ENCODE measurements at places on chromosomes 5 and 9.

DNA sequence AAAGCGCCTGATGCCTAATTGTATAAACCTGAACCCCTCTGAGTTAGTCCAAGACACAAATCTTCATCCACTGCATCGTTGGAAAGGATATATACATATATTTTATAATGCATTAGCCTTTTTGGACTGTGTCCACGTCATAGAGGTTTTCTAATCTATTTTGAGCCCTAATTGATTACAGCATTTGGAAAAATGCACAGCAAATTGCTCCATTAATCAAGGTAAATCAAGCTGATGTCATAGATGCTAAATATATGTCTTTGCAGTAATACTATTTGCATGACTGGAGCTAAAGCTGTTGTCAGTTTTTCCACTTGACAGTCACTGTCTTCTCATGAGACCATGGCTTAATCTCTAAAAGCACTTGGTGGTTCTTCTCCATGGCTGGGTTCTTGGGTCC is 483.5 kb upstream of the TNC start:
- no peak for DNase-seq

DNA sequence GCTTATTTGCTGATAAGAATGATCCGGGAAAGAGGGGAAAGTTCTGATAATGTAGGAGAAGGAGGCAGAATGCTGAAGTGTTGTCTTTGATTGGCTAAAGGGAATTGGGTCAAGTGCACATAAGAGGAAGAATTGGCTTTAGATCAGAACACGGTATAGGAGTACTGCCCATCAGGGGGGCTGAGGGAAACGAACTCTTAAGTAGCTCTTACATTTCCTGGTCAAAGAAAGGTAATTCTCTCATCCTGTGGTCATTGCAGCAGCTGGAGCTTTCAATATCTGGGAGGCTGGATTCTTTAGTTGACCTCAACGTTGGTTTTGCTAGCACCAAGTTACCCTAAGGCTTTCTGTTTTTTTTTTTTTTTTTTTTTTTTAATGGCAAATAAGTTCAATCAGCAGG is 178.7 kb upstream of the NR3C1 start:
- DNase-seq = no peak

DNA sequence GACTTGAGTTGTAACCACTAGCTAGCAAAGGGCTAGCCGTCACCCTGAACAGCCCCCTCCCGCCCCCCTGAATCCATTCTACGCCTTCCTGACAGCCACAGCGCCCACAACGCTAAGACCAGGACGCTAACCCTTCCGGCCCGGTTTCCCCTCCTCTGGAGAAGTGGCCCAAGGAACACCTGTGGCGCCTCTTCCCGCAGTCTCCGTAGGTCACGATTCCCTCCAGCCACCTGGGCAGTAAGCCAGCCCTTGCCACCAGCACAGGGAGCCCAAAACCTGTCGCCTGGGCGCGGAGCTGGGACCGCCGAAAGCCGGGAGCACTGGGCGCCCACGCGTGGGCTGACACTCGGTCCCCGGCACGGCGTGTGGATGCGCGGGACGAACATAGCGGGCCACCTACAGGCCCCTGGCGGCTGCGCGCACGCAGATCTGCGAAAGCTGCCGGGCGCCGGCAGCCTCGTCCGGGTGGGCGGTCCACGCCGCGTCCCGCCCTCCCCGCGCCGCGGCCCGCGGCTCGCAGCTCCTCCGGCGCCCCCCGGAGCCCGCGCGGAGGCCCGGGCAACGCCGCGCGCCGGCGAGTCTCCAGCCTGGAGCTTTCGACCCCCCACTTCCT is 596 bp downstream of the IRF1 start:
- no peak for DNase-seq

DNA sequence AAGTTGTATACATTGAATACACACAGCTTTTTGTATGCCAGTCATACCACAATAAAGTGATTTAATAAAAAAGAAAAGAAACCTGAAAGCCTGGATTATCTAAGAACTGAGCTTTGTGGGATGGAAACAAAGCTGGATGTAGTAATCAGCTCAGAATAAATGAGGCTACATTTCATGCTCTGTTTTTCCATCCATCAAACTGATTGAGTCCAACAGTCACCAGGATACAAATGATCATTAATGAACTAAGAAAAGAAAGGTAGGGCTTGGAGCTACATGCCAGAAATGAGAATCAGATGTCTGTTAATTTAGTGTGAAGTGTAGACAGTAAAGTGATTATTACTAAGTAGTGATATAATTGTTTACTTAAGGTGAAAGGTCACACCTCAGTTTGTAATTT is 109.8 kb upstream of the TARS1 start:
- no peak for DNase-seq

DNA sequence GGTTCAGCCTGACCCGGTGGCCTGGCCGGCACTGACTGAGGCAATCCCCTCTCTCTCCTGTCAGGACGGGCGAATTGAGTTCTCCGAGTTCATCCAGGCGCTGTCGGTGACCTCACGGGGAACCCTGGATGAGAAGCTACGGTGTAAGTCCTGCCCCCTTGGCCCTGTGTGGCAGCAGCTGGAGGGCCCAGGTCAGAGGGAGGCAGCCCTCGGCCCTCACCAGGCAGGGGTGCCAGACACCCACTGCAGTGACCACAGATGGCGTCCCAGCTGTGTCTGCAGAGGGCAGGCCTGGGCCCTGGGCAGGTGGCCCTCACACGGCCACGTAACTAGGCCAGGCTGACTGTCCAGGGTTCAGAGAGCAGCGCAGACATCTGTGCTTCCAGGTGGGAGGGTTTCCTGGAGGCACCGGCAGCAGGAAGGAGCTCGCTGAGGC is 45.9 kb upstream of the HMCN2 start:
- DNase-seq = no peak

DNA sequence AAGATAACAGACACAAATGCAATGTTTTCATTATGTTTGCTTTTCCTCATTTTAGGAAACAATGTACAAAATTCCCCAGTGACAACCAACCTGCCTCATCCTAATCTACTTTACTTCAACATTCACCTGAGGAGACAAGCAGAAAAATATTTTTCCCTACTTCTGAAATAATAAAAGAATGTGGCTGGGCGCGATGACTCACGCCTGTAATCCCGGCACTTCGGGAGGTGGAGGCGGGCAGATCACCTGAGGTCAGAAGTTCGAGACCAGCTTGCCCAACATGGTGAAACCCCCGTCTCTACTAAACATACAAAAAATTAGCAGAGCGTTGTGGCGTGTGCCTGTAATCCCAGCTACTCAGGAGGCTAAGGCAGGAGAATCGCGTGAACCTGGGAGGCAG is 36.9 kb downstream of the MYO10 start:
- no peak for DNase-seq
